ENCODE measurements at places on chromosomes 12 and 14.

- no peak for DNase-seq
Observed at GRCh38 chr12:51442324-51442723, 17.7 kb downstream of the SLC4A8 start.

DNA sequence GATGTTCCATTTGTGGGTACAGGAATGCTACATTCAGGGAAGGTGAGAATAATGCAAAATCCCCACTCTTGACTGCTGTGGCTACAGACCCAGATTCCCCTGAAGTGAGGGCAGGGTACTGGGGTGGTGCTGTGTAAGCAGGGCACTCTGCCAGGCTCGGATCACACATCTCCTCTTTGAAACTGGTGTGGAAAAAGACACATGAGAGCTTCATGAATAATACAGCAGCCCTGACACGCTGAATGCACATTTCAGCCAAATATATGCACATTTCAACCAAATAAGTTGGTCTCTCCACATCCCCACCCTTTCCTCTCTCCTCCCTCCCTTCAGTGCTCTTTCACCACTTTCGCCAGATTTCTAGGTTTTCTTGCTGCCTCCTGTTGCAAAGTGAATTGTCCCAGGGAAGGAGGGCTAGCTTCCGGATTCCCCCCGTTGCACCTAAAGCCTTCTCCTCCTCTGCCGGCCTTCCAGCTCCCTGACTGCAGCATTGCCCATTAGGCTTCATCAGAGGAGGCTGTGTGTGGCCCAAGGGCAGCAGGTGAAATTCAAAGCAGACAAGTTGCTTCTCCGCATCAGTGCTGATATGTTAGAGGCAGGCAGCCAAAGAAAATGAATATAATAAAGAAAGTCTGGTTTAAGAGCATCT, 118.2 kb upstream of the TMCC3 start:
- DNase-seq, result no peak

GRCh38 chr12:82182601-82183190, 175.5 kb downstream of the CCDC59 start:
- no peak for DNase-seq

DNA sequence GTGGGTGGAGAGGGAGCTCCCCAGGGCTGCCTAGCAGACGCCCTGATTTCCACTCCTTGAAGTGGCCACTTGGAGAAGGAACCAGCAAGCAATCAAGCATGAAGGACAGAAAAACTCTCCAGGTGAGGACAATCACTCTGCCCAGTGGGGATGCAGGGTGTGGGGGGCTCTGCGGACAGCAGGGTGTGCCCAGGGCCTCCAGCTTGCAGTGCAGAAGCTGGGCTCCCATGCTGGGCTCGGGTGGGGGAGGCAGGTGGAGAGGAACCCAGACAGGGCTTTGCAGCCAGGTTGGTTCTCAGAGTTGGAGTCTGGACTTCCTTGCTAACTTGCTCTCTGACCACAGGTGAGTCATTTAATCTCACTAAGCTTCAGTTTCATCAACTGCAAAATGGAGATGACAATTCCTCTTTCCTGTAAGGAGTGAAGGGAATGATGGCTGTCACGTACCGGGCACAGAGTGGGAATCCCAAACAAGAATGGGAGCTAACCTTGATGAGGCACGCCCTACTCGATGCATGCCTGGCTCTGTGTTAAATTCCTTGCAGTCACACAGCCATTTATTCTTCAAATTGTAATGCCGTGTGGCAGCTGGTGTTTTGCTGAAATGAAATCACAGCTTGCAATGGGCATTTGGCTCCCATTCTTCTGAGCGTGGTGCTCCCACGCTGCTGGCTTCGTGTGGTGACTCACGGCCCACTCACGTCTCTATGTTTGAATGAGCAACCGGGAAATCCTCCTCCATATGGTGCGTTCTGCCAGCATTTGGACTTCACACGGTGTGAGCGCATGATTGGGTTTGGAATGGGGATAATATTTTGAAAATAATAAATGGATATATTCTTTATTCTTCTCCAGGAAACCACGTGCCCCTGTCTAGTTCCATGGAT, 75.2 kb downstream of the PRIMA1 start:
- no peak for DNase-seq

GRCh38 chr12:65430571-65431306, 152.3 kb downstream of the MSRB3 start:
- DNase-seq, result no peak

DNA sequence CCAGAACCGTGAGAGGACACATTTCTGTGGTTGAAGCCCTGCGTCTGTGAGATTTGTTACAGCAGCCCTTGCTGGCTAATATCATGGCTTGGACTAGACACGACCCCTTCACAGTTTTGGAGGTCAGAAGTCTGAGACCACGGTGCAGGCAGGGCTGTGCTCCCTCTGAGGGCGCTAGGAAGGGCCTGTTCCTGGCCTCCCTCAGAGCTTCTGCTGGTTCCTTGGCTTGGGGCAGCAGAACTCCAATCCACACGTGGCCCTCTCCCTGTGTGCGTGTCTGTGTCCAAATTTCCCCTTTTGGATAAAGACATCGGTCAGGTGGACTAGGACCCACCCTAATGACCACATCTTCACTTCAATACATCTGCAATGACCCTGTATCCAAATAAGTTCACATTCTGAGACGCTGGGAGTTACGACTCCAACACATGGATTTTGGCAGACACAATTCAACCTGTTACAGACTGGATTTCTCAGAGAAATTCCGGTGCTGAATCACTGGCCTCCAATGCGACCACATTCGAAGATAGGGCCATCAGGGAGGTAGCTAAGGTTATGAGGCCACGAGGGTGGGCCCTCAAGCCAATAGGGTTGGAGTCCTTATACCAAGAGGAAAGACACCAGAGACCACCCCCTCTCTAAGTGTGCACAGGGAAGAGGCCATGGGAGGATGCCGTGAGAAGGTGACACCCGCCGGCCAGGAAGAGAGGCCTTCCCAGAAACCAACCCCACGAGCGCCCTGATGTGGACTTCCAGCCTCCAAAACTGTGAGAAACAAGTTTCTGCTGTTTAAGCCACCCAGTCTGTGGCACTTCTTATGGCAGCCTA, 43.6 kb upstream of the PPP2R5C start:
- no peak for DNase-seq

GRCh38 chr12:105860561-105861207, 278.1 kb downstream of the NUAK1 start:
- DNase-seq, result no peak

DNA sequence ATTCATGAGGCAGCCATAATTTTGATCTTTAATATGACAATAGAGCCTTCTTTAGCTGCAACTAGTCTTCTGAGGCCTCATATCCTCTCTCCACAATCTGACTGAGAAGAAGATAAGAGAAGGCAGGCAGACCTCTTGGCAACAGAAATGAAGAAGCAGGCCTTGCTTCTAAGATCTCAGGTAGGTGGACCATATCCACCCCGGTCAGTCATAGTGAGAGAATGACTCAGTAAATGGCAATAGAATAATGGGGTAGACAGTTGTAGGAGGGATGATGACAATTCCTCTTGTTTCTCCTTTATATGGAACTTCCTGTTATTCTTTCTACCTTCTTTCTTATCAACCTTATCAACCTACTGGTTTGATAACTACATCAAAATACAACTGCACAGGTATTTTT, 246.7 kb upstream of the G2E3 start:
- no peak for DNase-seq

GRCh38 chr12:40819436-40820108, 127.3 kb downstream of the CNTN1 start:
- DNase-seq, result no peak

DNA sequence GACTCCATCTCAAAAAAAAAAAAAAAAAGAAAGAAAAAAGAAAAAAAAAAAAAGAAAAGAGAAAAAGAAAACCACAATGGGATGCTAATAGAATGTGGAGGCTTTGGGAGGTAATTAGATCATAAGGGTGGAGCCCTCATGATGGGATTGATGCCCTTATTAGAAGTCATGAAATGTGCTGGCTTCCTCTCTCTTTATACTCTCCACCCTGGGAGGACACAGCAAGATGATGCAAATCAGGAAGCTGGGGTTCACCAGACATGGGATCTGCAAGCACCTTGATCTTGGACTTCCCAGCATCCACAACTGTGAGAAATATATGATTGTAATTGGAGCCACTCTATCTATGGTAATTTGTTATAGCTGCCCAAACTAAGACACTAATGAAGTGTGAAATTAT, 13.4 kb upstream of the DRAM1 start:
- DNase-seq, result no peak

DNA sequence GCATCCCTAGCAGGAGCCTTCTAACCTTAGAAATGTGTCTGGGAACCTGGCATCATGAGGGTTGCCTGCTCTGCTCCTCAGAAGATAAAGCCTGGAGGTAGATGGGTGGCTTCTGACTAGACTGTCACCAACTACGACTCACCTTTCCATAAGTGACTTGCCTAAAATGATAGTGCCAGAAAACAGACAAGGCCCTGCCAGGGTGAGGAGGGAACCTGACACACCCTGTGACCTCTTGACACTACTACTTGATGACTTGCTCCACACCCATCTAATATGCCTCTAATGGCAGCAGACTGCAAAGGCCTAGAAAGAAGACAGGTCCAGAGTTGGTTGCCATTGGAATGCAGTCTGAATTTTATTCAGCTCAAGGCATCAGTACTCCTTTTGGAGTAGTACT, 9.4 kb downstream of the RNF41 start:
- no peak for DNase-seq

DNA sequence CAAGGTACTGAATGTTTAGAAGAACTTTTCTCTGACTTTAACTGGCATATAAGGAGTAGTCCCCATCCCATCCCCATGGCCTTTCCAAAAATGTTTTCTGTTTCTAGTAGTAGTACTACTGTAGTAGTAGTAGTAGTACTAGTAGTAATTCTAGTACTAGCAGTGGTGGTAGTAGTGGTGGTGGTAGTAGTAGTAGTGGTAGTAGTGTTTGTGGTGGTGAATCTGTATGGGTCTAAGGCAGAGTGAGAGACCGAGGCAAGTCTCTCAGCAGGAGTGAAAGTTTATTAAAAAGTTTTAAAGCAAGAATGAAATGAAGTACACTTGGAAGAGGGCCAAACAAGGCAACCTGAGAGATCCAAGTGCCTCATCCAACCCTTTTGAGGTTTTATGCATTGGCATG, 58.6 kb downstream of the FOXN4 start:
- no peak for DNase-seq

DNA sequence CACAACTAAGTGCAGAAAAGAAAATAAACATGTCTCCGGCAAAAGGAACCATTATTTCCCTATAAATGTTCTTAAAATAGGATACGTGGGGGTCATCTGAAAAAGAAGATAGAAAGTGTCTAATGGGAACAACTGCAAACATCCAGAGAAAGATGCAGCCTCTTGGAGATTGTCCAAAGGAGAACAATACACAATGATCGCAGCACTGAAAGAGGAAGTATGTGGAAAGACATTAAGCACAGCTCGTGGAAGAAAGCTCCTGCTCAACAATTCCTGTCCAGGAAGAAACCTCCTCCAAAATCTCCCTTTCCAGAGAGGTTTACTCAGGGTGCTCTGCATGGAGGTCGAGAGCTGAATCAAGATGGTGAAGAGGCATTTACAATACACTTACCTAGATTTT, 2.5 kb upstream of the LALBA start:
- DNase-seq, result no peak

DNA sequence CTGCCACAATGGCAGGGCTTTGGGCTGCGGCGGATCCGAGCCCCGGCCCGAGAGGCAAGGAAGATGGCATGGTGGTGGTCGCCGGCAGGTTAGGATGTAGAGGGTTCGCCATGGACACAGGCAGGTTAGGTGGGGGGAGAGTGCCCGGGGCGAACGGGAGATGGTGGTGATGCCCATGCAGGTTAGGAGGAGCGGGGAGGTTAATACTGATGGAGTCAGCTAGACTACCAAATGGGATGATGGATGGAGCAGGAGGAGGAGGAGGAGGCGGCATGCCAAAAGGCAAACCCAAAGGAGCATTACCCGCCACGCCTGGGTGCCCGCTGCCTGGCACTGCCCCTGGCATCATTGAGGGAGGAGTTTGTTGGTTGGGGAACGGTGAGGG, 6.2 kb downstream of the MYL6 start:
- DNase-seq, result no peak

GRCh38 chr14:80771201-80771600, 170.3 kb downstream of the CEP128 start:
- no peak for DNase-seq

GRCh38 chr12:15556411-15557102, 232.6 kb downstream of the EPS8 start:
- no peak for DNase-seq

GRCh38 chr14:79487632-79488031, 723.7 kb downstream of the DIO2 start:
- no peak for DNase-seq

- DNase-seq, result no peak
Observed at GRCh38 chr12:52789637-52790426, 6.1 kb downstream of the KRT3 start.

- no peak for DNase-seq
Observed at GRCh38 chr12:105462831-105463230, 132.3 kb downstream of the C12orf75 start.

- DNase-seq, result no peak
Observed at GRCh38 chr12:127245437-127245836, 1021.5 kb upstream of the TMEM132C start.

- no peak for DNase-seq
Observed at GRCh38 chr14:56903304-56903969, 93.2 kb upstream of the OTX2 start.

DNA sequence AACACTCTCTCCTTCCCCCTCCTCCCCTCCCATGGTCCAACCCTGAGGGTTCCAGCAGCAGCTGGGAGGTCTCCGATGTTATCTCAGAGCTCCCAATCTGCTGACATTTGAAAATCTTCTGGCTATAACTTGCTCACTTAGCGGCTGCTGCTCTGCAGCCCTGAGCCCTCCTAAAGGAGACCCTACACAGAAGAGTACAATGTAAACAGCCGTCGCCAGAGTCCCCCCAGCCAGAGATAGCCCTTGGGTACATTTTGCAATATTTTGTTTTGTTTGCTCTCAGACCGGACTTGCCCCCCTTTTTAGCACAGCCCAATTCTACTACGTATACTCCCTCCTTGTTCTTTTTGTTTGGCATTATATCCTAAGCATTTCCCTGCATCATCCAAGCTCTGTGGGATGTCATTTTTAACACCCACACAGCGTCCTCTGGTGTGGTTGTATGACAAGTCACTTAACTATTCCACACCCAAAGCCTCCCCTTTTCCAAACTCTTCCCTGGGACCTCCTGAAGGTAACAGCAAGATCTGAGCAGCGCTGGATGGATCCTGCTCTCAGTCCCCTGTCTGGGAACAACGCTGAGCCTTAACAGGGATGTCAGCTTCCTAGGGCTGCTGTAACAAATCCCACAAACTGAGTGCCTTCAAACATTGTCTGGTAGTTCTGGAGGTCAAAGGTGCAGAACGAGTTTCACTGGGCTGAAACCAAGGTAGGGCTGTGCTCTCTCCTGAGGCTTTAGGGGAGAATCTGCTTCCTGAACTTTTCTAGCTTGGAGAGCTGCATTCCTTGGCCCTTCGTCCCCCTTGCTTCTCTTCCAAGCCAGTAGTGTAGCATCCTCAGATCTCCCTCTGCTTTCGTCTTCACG, 25.3 kb upstream of the TCL1B start:
- no peak for DNase-seq

- DNase-seq, result no peak
Observed at GRCh38 chr12:9381619-9382018, 173.4 kb upstream of the PZP start.

DNA sequence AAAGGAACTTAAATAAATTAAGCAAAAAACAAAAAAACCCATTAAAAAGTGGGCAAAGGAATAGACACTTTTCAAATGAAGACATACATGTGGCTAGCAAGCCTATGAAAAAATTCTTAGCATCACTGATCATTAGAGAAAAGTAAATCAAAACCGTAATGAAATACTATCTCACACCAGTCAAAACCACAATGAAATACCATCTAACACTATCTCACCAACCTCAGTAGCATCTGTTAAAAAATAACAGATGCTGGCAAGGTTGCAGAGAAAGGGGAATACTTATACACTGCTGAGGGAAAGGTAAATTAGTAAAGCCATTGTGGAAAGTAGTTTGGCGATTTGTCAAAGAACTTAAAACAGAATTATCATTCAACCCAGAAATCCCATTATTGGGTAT, 381.1 kb downstream of the FLRT2 start:
- no peak for DNase-seq
